Brain (organoid and tissue), 16 donors: ENCODE measurements at places on chromosomes 2 and 18. TPM values are rescaled to one million over a fixed set of nuclear protein-coding genes. Genes with fewer than 3 reads are reported as not detected.

DNA sequence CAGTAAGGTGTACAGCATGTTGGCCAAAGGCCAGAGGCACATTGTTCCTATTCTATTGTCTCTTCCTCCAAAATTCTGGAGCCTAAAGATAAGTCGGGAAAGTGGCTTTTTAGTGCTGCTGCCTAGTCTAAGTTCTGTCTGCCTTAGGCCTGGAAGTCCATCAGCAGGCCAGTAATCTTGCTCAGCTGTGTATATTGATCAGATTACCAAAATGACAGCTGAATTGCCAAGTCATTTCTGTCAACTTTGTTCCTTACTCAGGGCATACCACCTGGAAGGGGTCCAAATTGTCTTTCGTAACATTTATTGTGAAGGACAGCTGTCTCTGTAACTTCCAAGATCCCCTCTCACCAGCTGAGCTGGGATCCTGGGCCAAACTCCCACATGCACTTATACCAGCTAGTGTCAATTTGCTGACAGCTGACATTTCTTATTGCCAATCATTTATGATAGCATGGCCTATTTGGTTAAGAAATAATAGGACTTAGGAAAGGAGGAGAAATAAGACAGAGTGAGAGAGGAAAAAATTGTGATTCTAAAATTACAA is 116.8 kb upstream of the FSHR start:
- DNase-seq, result no peak

DNA sequence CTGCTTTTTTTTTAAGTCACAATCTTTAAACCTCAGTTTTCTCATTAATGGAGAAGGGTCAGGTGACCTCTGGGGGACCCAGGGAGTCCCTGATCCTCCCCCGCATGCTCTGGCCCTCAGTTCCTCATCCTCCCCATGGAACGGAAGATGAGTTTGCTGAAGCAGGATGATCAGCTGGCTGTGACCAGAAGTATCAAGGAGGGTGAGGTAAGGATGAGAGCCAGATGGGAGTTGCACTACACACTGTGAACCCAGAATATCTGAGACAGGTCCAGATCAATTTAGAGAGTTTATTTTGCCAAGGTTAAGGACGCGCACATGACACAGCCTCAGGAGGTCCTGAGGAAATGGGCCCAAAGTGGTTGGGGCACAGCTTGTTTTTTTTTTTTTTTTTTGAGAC is 3.8 kb downstream of the CATIP start:
- DNase-seq, result no peak

- DNase-seq, result no peak
Observed at GRCh38 chr2:138621139-138621538, 119.6 kb downstream of the SPOPL start.

- no peak for DNase-seq
Observed at GRCh38 chr2:182542501-182543258, 115.8 kb upstream of the PDE1A start.

- DNase-seq, result no peak
Observed at GRCh38 chr2:16466133-16466820, 199.4 kb downstream of the CYRIA start.

- DNase-seq, result no peak
Observed at GRCh38 chr2:221596192-221596591, 24.1 kb upstream of the EPHA4 start.

DNA sequence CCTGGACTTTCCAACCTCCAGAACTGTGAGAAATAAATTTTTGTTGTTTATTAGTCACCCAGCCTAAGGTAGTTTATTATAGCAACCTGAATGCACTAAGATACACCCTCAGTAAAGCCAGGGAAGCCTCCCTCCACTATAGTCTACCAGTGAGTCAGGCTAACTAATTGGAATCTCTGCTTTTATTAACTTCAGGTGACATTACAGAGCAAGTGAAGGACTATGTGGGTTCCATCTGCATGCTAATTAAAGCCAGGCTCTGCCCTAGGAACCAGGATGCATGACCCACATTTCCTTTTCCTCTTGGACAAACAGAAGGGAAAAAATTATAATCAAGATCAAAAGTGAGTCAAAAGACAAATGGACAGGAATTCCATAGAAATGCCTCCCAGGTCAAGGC is 56.1 kb downstream of the ZC3H8 start:
- no peak for DNase-seq

- DNase-seq, result no peak
Observed at GRCh38 chr18:48820483-48821250, 130.1 kb downstream of the SMAD7 start.

DNA sequence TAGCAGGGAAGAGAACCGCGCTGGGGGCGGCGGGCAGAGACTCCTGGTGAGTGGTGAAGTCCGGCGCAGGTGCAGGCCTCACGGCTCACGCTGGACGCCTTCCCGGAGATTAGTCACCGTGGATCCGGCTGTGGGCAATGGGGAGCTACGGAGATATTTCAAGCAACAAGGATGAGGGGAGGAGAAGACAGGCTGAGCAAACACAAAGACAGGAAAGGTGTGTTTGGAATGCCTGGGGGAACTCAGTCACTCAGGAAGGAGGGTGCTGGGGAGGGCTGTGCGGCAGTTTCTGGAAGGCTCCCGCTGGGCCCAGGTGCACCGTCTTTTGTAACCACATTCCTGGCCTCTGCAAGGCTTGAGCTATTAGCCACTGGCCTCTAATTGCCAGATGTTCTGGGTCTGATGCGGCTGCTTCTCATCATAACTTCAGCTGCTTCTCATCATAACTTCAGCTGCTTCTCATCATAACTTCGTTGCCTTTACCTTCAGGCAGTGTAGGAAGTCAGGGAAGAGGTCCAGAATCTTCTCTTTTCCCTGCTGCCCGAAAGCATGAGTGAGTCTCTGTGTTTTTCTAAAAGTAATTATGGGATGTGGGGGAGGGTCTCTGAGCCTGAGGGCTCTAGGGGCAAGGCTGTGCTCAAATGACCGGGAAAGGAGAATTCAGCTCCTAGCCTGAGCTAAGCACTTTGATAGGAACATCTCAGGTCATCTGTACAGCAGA is 118.9 kb downstream of the PXDN start:
- DNase-seq, result no peak

Gene ASPRV1
- polyA plus RNA-seq, result 4.1 TPM

Gene FAM161A
- 5.3 TPM for polyA plus RNA-seq

Gene CDH2
- polyA plus RNA-seq, result 85.4 TPM

Gene ALPI
- not detected for polyA plus RNA-seq
